ENCODE measurements at places on chromosomes 4 and X. TPM values are rescaled to one million over a fixed set of nuclear protein-coding genes. Genes with fewer than 3 reads are reported as not detected.

- DNase-seq = no peak
Observed at GRCh38 chr4:104424475-104424941, 70.2 kb downstream of the CXXC4 start.

GRCh38 chrX:8033175-8033574 is 106.0 kb upstream of the PNPLA4 start:
- no peak for DNase-seq

Gene GYG2
- total RNA-seq = 1.3 TPM

Gene TKTL2
- total RNA-seq = not detected

DNA sequence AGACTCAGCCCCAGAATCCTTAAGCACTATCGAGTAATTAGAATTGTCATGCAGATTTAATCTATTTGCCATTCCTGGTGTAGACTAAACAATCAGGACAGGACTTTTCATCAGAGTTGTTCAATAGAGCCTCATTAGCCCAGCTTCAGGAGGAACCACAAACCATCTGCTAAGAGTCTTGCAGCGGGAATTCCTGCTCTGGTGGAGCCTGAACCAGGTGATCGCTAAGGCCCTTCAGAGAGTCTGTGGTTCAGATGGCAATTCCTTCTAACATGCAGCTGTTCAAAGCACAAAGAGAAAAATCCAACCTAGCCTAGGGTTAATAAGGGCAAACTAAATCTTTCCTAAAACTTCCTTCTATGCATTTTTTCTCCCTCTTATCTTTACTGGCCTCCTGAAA is 119.1 kb upstream of the CPEB2 start:
- no peak for DNase-seq

DNA sequence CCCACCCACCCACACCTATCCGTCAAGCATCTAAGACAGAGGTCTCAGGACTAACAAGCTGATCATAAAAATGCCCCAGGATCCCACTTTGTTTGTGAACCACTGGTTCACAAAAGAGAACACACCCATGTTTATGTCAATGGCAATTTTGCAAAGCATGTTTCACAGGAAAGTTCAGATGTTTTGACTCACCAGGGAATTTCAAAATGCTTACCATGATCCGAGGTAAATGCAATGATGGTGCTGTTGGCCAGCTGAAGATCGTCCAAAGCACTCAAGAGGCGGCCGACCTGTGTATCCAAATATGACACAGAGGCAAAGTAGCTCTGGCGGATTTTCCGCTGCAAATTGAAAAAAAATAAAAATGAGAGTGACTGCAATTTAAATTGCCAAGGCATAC is 15.0 kb downstream of the IDS start:
- no peak for DNase-seq

Measured in Right ventricle myocardium superior (tissue), 1 donor.